GM12892 (cell line): ENCODE measurements at places on chromosomes 5 and 9.

DNA sequence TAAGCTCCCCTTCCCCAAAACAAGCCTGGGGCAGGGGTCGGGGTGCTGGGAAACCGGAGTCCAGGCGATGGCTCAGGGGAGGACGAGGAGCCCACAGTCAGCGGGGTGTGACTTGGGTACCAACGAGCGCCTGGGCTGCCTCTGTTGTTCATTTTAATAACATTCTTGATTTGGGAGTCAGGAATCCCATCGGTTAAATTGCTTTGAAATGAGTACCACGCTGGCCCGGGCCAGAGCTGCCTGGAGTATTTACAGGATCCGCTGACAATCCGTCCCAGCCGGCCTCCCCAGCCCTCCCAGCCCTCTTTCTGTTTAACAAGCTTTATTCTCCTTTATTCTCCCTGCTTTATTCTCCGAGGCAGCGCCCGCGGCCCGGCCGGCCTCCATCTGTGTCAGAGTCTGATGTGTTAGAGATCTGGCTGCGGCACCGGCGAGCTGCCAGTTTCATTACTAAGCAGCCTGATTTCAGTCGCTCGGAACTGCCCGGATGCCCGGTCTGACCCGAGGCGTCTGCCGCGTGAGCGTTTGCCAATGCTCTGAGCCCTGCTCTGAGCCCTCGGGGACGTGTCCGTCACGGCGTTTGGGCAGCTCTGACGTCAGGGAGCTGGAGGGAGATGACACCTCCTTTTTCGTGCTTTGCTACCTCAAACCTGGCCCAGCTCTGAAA lies 16.5 kb upstream of the QRFP start:
- no peak for DNase-seq

DNA sequence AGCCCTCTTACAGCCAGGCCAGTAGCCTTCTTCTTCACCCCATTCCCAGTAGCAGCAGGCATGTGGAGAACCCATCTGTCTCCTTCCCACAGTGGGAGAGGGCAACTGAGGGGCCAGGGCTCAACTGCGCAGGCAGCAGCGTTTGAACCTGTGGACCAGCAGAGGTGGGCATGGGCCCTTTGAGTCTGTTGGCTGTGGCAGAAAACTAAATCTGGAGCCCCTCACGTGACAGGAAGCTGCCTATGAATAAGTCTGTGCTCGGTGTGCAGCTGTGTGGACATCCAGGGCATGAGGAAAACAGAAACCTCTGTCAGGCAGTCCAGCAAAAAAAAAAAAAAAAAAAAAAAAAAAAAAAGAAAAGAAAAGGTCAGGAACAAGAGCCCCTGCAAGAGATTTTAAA lies 189.2 kb upstream of the NR3C1 start:
- DNase-seq, result no peak

GRCh38 chr5:23419115-23419514 lies 88.3 kb upstream of the PRDM9 start:
- no peak for DNase-seq

DNA sequence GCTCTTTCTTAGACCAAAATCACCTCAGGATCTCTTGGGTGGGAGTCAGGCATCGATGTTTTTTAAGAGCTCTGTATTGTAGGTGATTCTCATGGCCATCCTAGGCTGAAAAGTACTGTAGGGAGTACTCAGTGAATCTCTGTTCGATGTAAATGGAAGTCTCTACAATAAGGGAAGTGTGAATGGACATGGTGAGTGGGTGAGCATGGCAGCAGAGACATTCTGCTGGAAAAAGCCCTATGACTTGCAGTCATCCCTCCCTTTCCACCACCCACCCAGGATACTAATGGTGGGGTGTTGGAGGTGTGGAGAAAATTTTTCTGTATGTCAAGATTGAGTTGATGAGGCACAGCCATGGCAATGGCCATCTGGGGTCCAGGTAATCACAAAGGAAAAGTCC lies 30.9 kb downstream of the ZNF366 start:
- no peak for DNase-seq

GRCh38 chr5:143208781-143209510 lies 194.5 kb downstream of the NR3C1 start:
- DNase-seq, result no peak

GRCh38 chr5:146647656-146648199 lies 131.7 kb upstream of the GPR151 start:
- DNase-seq, result no peak

GRCh38 chr9:82490019-82490499 lies 501.5 kb downstream of the SPATA31D1 start:
- no peak for DNase-seq

- no peak for DNase-seq
These were observed 474.2 kb downstream of the PRELID2 start for GRCh38 chr5:145360936-145361335.

- no peak for DNase-seq
These were observed 75.7 kb downstream of the OLFM1 start for GRCh38 chr9:135163023-135163780.

DNA sequence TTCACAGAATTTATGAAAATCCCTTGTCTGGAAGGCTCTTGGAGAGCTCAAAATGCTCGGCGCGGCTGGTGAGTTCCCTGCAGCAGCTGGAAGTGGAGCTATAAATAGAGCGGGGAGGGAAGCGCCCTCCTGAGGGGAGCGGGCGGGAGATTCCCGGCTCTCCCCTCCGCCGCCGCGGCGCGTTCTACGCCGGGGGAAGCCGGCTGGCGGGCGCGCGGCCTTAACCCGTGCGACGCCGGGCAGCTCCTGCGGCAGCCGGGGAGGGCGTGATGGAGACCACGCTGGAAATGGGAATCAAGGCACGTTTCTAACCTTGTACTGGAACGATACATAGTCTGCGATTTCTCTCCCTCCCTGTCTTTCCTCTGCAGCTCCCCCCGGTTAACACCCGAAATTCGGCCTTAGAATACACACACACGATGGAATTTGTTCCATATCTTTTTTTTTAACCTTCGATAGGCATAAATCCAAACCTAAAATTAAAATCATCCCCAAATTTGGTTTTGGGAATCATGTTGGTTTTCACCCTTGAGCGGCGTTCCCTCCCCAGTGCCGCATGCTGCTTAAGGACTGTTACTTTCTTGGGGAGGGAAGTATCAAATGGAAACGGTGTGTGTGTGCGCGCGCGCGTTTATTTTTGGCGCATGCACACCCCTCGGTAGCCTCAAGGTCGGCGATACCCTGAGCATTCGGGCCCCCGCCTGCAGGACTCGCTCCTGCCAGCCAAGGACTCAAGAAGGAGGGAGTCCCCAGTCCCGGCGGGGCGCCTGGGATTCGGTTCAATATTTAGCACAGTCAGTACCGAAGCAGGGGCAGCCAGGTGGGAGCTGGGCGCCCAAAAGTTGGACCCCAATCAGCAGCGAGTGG lies 306.3 kb upstream of the KCNN2 start:
- DNase-seq, result no peak

DNA sequence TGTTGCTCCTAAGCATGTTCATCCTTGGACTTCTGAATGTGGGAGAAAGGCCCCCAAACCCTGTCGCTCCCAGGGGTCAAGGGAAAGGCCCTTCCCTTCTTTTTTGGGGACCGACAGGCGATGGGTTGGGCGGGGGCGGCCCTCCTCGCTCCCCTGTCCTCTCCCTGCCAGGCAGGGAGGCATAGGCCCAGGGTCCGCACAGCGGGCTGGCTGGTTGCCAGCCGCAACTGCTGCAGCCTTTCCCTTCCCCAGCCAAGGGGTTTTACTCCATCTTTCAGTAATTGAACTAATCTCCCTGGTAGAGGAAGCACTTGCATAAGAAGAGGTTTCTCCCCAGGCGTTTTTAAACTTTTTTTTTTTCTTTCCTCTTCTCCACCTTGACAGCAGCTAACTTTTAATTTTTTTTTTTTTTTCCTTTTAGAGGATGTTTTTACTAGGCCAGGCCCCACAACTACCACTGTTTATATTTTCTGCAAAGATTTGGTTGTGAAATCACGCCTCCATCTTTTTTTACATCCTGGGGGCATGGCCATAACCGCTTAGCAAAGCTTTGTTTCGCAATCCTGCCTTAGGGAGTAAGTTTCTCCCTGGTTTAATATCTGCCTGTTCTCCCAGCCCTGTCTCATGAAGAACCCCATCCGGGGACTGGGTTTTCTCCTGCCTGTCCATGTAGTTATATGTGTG lies 216.9 kb upstream of the ZNF608 start:
- DNase-seq, result no peak

DNA sequence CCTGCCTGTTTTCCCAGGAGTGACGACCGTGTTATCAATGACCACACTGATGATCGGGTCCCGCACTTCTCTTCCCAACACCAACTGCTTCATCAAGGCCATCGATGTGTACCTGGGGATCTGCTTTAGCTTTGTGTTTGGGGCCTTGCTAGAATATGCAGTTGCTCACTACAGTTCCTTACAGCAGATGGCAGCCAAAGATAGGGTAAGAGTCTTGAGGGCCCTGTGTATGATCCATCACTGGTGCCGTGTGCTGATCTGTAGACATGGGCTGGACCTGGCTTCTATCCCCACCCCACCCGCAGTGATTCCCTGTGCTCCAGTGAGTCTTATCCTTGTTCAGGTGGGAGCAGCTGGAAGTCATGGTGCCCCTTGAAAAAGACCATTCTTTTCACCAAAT lies 26.0 kb downstream of the GABRP start:
- no peak for DNase-seq

GRCh38 chr9:70773579-70773978 lies 347.8 kb downstream of the TRPM3 start:
- no peak for DNase-seq

DNA sequence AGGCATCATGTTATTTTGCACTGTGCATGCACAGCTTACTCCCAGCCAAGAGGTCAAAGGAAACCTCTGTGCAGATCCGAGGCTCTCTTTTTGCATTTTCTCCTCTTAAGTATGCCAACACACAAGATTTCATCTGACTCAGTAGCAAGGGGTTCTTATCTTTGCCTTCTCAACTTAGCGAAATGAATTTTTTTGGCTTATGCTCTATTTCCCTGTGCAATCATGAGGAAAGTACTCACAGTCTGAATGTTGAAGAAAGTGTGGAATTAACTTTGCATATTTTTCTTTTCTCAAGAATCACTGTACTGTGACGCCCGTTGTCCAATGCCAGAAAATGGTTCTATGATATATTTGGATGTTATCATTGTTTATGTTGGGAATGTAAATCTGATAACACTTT lies 173.5 kb upstream of the FBXL7 start:
- no peak for DNase-seq

DNA sequence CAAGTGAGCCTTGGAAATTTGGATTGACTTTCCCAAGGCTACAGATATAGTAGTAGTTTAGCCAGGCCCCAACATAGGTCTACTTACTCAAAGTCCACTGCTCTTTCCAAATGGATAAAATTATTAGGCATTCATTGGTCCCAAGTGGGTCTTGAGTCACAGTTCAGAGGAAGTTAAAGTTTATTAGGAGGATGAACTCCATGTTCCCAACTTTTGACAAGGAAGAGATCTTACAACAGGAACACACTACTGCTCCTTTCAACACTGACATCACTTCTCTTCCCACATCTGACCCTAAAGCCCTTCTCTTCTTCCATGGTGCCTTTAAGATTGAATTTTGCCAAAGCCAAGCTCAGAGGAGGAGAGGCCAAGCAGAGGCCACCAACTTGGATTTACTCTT lies 234.5 kb upstream of the TRIM32 start:
- no peak for DNase-seq

- DNase-seq, result no peak
These were observed 530.3 kb upstream of the KLF4 start for GRCh38 chr9:108019821-108020220.

DNA sequence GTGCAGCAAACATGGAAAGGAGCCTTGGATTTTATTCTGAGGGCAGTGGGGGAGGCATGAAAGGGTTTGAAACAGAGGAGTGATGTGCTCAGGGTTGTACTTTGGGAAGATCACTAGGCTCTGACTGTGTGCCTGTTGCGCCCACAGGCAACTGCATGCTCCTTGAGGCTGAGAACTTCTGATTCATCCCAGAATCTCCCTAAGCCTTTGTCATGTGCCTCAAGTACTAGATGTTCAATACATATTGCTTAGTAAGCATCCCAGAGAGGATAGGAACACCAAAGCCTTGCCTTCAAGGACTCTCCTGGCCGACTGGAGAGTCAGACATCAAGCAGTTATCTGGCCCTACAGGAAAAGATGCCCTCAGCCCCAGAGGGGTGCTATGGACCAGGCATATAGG lies 54.1 kb downstream of the ARHGEF37 start:
- DNase-seq, result no peak

DNA sequence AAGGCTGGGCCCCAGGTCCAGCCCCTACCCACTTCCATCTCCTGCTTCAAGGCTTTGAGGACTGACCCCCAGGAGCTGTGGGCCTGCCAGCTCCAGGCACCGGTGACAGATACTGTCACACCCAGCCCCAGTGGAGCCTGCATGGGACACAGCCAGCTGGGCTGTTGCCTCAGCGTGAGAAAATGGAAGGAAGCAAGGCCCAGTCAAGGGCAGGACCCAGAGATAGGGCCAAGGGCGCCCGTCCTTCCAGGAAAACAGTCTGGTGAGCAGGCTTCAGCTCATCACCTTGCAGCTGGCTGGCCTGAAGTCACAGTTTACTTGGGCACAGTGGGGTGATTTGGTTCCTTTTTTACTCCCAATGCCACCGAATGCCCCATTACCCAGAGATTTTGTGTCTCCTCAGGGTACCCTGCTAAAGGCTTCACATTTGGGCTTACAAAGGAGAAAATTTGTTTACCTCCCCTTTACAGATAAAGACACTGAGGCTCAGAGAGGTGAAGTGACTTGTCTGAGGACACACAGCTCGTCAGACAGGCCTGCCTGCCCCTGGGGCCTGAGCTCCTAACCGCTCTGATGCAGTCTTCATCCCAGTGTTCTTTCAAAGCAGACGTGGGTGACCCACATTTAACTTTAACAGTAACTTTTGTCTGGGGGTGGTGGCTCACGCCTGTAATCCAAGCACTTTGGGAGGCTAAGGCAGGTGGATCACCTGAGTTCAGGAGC lies 21.5 kb upstream of the WDR38 start:
- DNase-seq, result no peak

- no peak for DNase-seq
These were observed 468.5 kb downstream of the ZNF608 start for GRCh38 chr5:124277767-124278545.

DNA sequence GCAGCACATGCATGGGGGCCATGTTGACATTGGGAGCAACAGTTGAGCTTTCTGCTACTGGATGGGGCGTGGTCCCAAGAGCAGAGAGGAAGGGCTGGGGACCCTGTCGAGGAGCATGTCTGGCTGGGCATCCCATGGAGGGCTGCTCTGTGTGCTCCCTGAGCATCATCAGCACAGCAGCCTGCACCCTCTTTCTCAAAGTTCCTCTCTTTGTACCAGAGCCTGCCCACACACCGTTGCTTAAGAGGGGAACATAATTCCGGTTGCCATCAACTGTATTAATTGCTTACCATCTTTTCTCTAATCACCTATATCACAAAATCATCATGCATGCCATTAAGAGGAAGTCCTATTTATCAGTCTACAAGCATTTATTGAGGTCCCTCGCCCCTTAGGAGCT lies 55.2 kb upstream of the DIRAS2 start:
- no peak for DNase-seq

- no peak for DNase-seq
These were observed 186.2 kb upstream of the ELL2 start for GRCh38 chr5:96147866-96148265.
